H1 (cell line): ENCODE measurements at places on chromosomes 1 and 21. TPM values are rescaled to one million over a fixed set of nuclear protein-coding genes. Genes with fewer than 3 reads are reported as not detected.

FLVCR1 gene
- total RNA-seq, result 66.2 and 75.7 TPM in 2 replicates

CFH gene
- total RNA-seq, result not detected in 2 replicates

TSPAN2 gene
- 13.0 and 14.2 TPM in 2 replicates for total RNA-seq

SCYL3 gene
- total RNA-seq, result 4.3 and 5.3 TPM in 2 replicates

C1orf94 gene
- total RNA-seq, result 4.8 and 5.8 TPM in 2 replicates

NKAIN1 gene
- 59.1 and 59.3 TPM in 2 replicates for total RNA-seq

NTNG1 gene
- 3.4 and 4.1 TPM in 2 replicates for total RNA-seq

MROH9 gene
- not detected in 2 replicates for total RNA-seq

LAX1 gene
- total RNA-seq, result 0.11 and 0.23 TPM in 2 replicates

RNU1-2 gene
- total RNA-seq, result 1,303 and 1,497 TPM in 2 replicates

UBL4B gene
- total RNA-seq, result not detected in 2 replicates

RNF186 gene
- not detected in 2 replicates for total RNA-seq

IL12RB2 gene
- total RNA-seq, result 0.88 and 1.4 TPM in 2 replicates

B3GALNT2 gene
- total RNA-seq, result 36.4 and 39.4 TPM in 2 replicates

OR2M4 gene
- not detected in 2 replicates for total RNA-seq

CFHR4 gene
- not detected in 2 replicates for total RNA-seq

NFASC gene
- total RNA-seq, result 10.4 and 15.2 TPM in 2 replicates

LCE3C gene
- total RNA-seq, result not detected in 2 replicates

PRMT2 gene
- 45.8 and 47.2 TPM in 2 replicates for total RNA-seq

CELF3 gene
- total RNA-seq, result 0.34 and 0.65 TPM in 2 replicates

SPATA45 gene
- total RNA-seq, result 0.65 TPM in 1 of 2 replicates, not detected in the other

SPRR4 gene
- not detected in 2 replicates for total RNA-seq

LENEP gene
- 1.2 and 1.3 TPM in 2 replicates for total RNA-seq

COL8A2 gene
- 2.4 and 2.8 TPM in 2 replicates for total RNA-seq

ZNF683 gene
- not detected in 2 replicates for total RNA-seq

CFAP107 gene
- total RNA-seq, result not detected in 2 replicates

SDF4 gene
- total RNA-seq, result 72.2 and 75.6 TPM in 2 replicates

APH1A gene
- 110 and 111 TPM in 2 replicates for total RNA-seq

MX2 gene
- 8.9 TPM in 2 replicates for total RNA-seq

TRIM17 gene
- total RNA-seq, result 2.2 and 2.3 TPM in 2 replicates

BTBD8 gene
- total RNA-seq, result 1.8 and 2.5 TPM in 2 replicates
